Stimulated activated CD4-positive, alpha-beta T cell treated with anti-CD3 and anti-CD28 coated beads, Interleukin-2, amount 100 ng/mL, for 24 hours (primary cell): ENCODE measurements at places on chromosomes 7 and 10.

GRCh38 chr10:79331709-79332108 lies 15.6 kb upstream of the PPIF start:
- peak; percentile 83 for DNase-seq

GRCh38 chr10:49598164-49598856 lies 11.8 kb upstream of the SLC18A3 start:
- DNase-seq = no peak

DNA sequence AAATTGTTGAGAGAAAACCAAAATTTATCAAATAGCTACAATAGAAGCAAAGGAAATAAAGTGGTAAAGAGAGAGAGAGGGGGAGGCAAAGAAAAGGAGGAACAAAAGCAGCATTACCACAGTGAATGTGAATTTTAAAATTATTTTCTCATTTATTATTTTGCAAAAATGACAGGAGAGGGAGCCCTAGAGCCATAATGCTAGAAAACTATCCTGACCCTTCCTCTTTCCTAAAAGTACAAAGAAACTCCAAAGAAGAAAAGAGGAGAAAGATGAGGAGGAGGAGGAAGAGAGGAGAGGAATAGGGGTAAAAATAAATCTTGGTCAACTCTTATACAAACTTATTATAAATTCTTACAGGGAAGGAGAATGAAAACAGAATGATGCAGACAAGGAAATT lies 921.5 kb downstream of the NRG3 start:
- DNase-seq = no peak

DNA sequence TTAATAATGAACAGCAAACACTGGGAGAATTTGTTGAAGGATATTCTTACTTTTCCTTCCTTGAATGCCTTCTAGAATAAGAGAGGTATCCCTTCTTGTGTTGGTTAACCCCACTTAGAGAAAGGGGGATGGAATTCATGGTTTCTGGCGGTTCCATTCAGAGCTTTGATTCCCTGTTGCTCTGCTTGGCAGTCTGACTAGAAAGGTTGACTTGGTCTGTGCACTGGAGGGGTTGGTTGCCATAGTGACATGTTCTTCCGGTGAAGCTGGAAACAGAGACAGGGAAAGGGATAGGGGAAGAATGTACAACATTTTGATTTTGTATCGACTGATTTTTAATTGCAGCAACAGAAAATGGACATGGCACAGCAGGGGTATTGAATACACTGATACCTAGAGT lies 2.5 kb downstream of the TMEM178B start:
- no peak for DNase-seq

GRCh38 chr7:128221929-128222403 lies 19.1 kb upstream of the LEP start:
- DNase-seq = no peak

GRCh38 chr7:3978839-3979238 lies 677.8 kb downstream of the SDK1 start:
- no peak for DNase-seq

GRCh38 chr10:42942279-42942950 lies 134.5 kb upstream of the RET start:
- no peak for DNase-seq

- DNase-seq = no peak
Measured at GRCh38 chr7:929311-929711, 25.2 kb downstream of the ADAP1 start.

- no peak for DNase-seq
Measured at GRCh38 chr10:97062456-97062855, 123.3 kb downstream of the SLIT1 start.

DNA sequence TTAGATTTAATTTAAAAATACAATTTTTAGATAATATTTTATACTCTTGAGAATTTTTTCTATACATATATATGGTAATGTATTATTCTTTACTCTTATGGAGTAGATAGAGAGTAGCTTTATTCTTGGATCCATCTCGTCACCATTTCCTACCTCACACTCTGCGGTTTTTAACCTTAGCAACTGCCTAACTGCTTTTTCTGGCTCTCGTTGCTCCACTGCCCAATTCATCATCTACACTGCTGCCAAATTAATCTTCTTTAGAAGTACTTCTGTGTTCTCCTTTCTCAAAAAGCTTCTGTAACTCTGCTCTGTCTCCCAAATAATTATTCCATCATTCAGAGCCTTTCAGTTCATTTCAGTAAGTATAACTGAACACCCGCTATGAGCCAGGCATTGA lies 35.3 kb downstream of the CAPZA2 start:
- DNase-seq = no peak

- DNase-seq = no peak
Measured at GRCh38 chr7:85483177-85483576, 296.3 kb upstream of the SEMA3D start.

DNA sequence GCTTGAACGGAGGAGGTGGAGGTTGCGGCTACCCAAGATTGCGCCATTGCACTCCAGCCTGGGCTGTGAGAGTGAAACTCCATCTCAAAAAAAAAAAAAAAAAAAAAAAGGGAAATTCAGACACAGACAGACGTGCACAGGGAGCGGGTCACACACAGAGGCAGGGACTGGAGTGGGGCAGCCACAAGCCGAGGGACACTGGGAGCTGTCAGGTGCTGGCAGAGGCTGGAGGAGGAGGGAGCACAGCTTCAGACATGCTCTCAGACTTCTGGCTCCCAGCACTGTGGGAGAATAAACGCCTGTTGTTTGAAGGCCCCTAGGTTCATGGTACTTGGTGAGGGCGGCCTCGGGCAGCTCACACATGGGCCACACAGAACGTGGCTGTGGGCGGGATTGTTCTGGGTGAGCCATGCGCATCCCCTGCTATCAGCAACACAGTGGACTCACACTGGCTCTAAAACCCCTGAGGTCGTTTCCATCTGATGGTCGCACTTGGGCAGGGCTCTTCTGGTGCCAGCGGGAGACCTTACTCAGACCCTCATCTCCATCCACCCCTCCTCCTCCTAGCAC lies 375.9 kb downstream of the DNAJB6 start:
- DNase-seq = no peak

GRCh38 chr7:21944616-21945453 lies 864 bp downstream of the CDCA7L start:
- peak; percentile 64 for DNase-seq

- DNase-seq = no peak
Measured at GRCh38 chr10:112247791-112248190, 35.4 kb upstream of the TECTB start.

DNA sequence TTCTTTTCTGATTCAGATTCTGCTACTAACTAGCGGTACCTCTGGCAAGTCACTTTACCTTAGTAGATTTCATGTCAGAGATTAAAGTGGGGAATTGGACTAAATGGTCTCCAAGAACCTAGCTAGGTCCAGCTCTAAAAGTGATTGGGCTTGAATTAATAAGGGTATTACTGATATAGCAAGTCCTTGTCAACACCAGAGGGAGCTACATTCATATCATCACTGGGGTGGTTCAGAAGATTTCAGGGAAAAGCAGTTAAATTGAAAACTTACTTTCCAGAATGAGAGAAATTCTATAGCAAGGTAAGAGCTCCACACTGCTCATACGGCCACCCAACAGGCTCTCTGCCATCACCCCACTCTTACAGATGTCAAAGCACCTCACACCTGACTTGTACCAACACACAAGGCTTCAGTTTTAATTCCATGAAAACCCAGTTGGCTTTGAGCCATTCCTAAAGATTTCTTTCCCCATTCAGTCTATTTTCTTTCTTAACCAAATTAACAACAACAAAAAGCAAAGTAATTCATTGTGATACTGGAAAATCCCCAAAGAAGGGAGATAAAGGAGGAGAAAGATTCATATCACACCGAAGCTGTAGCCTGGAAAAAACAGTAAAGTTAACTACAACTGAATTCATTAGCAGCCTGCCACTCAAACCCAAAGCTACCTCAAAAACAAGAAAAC lies 38.0 kb upstream of the SPOCK2 start:
- no peak for DNase-seq

GRCh38 chr10:50552771-50553535 lies 70.8 kb downstream of the SGMS1 start:
- DNase-seq = no peak

GRCh38 chr10:93152136-93152535 lies 78.4 kb downstream of the CYP26A1 start:
- DNase-seq = no peak

- no peak for DNase-seq
Measured at GRCh38 chr7:157787275-157787701, 450.5 kb downstream of the DNAJB6 start.

DNA sequence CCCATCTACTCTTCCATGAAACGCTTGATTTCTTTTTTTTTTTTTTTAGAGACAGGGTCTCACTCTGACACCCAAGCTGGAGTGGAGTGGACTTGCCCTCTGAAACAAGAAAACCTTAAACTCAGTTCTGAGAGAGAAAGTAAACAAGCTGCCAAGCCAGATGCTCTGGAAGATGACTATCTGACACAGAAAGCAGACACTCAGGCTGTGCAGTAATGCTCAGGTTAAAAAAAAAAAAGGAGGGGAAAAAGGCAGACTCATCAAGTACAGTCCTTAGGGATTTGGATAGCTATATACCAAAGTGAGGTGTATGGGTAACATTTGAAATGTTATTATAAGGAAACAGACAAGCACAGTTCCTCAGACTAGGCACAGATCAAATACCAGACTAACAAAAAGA lies 80.5 kb downstream of the IDE start:
- DNase-seq = no peak

GRCh38 chr7:96921231-96921630 lies 84.1 kb upstream of the DLX6 start:
- DNase-seq = no peak

DNA sequence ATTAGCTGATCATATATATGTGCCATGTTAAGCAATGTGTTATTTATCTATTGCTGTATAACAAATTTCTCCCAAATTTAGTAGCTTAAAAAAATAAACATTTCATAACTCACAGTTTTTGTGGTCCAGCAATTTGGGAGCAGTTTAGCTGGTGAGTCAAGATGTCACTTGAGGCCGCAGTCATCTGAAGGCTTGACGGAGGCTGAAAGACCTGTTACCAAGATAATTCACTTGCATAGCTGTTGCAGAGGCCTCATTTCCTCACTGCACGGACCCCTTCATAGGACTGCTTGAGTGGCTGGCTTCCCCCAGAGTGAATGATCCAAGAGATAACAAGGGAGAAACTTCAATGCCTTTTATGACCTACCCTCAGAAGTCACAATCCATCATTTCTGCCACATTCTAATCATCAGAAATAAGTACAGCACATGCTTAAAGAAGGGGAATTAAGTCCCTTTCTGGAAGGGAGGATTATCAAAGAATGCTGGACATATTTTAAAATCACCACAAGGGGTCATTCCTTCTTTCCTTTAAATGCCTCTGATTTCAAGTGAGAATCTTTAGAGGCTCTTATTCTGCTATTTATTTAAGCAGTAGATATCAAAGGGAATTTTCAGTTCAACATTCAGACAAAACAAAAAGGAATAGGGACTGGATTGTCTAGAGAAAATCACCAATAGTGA lies 10.5 kb upstream of the SRPK2 start:
- DNase-seq = no peak

GRCh38 chr10:118723466-118723865 lies 31.3 kb downstream of the CACUL1 start:
- DNase-seq = no peak

DNA sequence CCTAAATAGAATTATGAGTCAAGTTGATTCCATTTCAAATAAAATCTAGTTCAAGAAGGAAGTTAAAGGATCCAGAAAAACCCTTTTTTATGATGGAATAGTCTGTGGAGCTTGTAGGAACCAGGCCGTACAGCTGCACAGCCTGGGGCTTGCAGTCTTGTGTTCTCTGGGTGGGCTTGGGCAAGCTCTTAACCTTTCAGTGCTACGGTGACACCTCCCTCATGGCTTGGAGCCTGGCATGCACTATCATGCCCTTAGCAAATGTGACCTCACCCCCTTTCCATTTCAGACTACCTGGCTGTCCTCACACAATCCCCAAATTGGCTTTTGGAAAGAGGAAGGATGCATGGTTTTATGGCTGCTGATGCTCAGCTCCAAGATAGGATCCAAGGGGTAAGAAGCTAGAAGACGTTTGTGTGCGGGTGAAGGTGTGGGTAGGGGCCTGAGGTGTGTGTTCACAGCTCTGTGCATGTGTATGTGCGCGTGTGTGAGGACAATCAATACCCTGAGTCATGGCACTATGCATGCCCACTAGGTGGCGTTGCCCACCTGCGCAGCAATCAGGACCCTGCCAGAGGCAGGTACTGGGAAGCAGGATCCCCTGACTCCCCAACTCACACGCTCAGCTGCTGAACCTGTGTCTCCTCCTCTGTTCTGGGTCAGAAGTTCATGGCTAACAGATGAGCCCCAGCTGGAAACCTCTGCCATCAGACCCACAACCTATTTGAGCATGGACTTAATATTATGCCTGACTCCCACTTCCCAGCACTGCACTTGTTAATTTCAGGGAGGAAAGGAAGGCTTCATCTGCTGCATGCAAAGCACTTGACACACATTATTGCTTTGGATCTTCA lies 113.4 kb downstream of the PTPN20 start:
- peak; percentile 73 for DNase-seq

GRCh38 chr7:27459021-27459730 lies 203.5 kb downstream of the HIBADH start:
- DNase-seq = no peak

- no peak for DNase-seq
Measured at GRCh38 chr10:72242675-72243074, 26.6 kb upstream of the ASCC1 start.

DNA sequence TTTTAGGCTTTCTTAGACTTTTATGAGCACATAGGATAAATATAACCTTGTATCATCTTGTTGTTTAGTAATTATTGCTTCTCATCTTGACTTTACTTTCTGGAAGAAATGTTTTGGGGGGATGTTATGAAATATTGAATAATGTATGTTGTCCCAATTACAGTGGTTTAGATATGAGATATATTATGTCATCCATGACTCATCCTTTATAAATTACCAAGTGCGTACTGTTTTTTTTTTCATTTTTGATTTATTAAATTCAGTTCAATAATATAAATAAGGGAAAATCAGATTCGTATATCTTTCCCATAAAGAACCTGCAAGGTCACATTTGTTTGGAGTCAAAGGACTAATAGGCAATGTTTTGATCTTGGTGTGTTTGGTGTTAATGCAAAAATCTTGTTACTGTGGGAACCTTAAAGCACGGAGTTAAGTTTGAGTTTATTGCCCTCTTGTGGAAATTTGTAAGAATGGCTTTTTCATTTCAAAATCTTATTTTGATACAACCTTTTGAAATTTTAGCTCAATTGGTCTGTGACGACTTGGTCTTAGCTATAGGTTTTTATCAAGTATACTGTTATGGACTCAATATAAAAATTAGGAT lies 108.6 kb downstream of the SRI start:
- DNase-seq = no peak
